ENCODE measurements at places on chromosomes 2 and 18. TPM values are rescaled to one million over a fixed set of nuclear protein-coding genes. Genes with fewer than 3 reads are reported as not detected.

GRCh38 chr2:118853651-118854291 is 6.3 kb upstream of the EN1 start:
- peaks cover 86% of the 10 kb centered on the region for H3K27me3 ChIP-seq
- no peak overlapping the region for H3K27ac ChIP-seq
- H3K4me3 ChIP-seq = no peak overlapping the region

The CPLX4 gene
- not detected for total RNA-seq

The POTEJ gene
- total RNA-seq = not detected

- no peaks in the 10 kb centered on the region for H3K36me3 ChIP-seq
- peaks cover 5% of the 10 kb centered on the region for H3K27me3 ChIP-seq
- H3K27ac ChIP-seq = peak overlapping the region; percentile 23
- H3K4me3 ChIP-seq = peak overlapping the region; percentile 86
- peak; percentile 24 for DNase-seq
Measured at GRCh38 chr18:11981543-11982366, 448 bp downstream of the IMPA2 start.

GRCh38 chr18:11974741-11975325 is 6.5 kb upstream of the IMPA2 start:
- H3K27me3 ChIP-seq = peaks cover 1% of the 10 kb centered on the region
- no peak overlapping the region for H3K27ac ChIP-seq
- H3K4me1 ChIP-seq = peaks cover 2% of the 10 kb centered on the region
- no peaks in the 10 kb centered on the region for H3K36me3 ChIP-seq
- DNase-seq = no peak

- peaks cover 9% of the 10 kb centered on the region for H3K27me3 ChIP-seq
- no peak for DNase-seq
- no peak overlapping the region for H3K4me3 ChIP-seq
- no peak overlapping the region for H3K27ac ChIP-seq
Measured at GRCh38 chr2:12278217-12278750, 438.5 kb upstream of the TRIB2 start.

DNA sequence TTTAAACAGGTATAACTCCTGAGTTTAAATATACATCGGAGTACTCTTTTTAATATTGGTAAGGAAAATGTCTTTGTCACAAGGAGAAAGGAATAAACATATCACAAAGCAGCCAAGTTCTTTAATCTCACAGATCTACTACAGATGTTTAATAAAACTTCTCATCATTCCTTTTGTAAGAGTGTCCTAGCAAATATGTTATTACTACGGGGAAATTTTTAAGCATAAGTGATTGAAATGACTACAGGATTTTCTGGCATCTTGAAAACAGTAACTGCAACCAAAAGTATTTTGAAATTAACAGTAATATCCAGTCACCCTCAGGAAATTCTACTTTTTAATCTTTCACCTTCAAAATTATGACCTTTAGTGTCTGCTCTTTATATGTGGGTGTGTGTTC is 403.1 kb downstream of the IRS1 start:
- no peak overlapping the region for H3K27ac ChIP-seq
- no peaks in the 10 kb centered on the region for H3K4me1 ChIP-seq
- DNase-seq = no peak
- peaks cover 4% of the 10 kb centered on the region for H3K27me3 ChIP-seq

DNA sequence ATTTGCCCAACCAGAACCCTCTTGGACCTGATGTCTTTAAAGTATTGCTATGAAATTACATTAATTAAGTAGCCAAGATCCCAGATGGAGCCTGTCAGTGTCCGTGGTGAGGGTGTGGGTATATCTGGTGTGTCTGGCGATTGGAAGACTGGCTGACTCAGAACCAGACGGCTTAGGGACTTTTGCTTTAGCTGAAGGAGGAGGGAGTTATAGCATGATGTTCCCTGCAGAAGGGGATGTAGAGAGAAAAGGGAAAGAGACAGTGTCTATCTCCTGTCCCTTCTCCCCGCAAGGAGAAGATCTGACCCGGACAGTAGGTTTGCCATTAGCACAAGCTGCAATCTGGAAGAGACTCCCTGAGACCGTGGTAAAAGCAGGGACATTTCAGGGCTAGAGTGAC is 60.6 kb downstream of the POU3F3 start:
- H3K27ac ChIP-seq = no peak overlapping the region
- no peak overlapping the region for H3K4me3 ChIP-seq
- DNase-seq = no peak
- no peaks in the 10 kb centered on the region for H3K27me3 ChIP-seq
- no peaks in the 10 kb centered on the region for H3K36me3 ChIP-seq
- no peaks in the 10 kb centered on the region for H3K4me1 ChIP-seq

GRCh38 chr2:211833582-211834279 is 704.9 kb downstream of the ERBB4 start:
- no peaks in the 10 kb centered on the region for H3K4me1 ChIP-seq
- H3K27ac ChIP-seq = no peak overlapping the region
- H3K27me3 ChIP-seq = no peaks in the 10 kb centered on the region

GRCh38 chr2:213834331-213834730 is 550.1 kb downstream of the SPAG16 start:
- DNase-seq = no peak
- H3K4me3 ChIP-seq = no peak overlapping the region
- no peak overlapping the region for H3K27ac ChIP-seq
- no peaks in the 10 kb centered on the region for H3K27me3 ChIP-seq
- H3K36me3 ChIP-seq = no peaks in the 10 kb centered on the region

GRCh38 chr2:84970868-84971509 is at the start of gene KCMF1:
KCMF1 (plus strand) TSS chr2:84971161; CDS start chr2:84971452, 291 bp downstream.
- peaks cover 49% of the 10 kb centered on the region for H3K36me3 ChIP-seq
- peak within 1 kb of the TSS; percentile 100 for H3K27ac ChIP-seq
- DNase-seq = peak; percentile 76
- no peaks in the 10 kb centered on the region for H3K27me3 ChIP-seq
- peak within 1 kb of the TSS; percentile 96 for H3K4me3 ChIP-seq
- peaks cover 47% of the 10 kb centered on the region for H3K4me1 ChIP-seq

DNA sequence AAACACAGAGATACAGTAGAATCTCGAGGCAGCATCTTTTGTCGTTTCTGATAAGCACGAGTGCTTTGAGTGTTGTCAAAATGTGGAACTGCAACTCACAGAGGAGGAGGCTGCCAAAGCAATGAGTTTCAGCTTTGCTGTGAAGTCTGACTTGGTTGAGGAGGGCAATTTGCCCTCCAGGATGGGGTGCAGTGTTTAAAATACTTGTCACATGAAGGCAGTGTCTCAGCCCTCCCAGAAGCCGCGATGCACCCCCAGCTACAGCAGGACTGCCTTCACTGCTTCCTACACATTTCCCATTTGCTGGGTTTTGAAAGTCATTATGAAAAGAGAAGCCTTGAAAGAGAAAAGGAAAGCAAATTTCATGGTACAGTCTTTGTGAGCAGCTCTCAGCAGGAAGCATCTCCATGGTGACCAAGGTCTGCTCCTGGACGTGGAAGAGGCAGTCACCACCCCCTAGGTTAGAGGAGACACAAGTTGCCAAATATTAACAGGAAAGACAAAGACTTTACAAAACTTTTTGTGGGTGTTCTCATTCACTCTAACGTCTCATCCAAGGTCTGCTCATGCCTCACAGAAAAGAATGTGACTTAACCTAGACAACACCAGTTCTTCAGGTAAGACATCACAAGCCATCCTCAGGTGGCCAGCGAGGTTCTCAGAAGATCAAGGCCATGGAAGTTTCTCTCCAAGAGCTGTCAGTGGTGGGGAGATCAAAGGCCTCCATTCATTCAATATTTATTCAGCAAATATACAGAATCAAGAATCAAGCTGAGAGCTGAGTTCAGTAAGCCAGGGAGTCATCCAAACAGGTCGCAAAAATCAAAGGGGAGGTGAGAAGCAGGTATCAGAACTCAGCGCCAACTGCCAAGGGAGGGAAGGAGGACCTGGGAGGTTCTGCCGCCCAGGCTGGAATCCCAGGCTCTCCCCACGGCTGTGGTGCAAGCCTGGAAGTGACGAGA is 476.0 kb downstream of the EIPR1 start:
- H3K36me3 ChIP-seq = no peaks in the 10 kb centered on the region
- DNase-seq = no peak
- H3K4me1 ChIP-seq = peaks cover 5% of the 10 kb centered on the region
- H3K27me3 ChIP-seq = no peaks in the 10 kb centered on the region
- no peak overlapping the region for H3K4me3 ChIP-seq

DNA sequence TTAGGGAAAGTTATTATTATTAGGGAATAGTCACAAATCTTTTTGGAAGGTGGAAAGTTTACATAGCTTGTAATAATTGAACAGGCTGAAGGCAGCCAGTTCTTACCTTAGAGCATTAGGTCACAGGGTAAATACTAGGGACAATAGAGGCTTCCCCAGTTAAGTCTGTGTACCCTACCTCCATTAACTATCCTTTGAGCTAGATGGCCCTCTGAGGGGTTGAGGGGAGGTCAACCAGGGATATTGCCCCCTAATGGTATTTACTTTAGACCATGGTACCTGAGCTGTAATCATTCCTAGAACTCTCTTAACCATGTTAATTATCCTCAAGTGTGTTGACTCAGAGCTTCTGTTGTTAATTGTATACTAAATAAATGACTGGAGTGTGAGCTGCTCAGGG is 120.5 kb upstream of the SCN7A start:
- no peaks in the 10 kb centered on the region for H3K27me3 ChIP-seq
- no peak overlapping the region for H3K4me3 ChIP-seq
- H3K4me1 ChIP-seq = no peaks in the 10 kb centered on the region
- no peak for DNase-seq
- H3K36me3 ChIP-seq = no peaks in the 10 kb centered on the region
- no peak overlapping the region for H3K27ac ChIP-seq

DNA sequence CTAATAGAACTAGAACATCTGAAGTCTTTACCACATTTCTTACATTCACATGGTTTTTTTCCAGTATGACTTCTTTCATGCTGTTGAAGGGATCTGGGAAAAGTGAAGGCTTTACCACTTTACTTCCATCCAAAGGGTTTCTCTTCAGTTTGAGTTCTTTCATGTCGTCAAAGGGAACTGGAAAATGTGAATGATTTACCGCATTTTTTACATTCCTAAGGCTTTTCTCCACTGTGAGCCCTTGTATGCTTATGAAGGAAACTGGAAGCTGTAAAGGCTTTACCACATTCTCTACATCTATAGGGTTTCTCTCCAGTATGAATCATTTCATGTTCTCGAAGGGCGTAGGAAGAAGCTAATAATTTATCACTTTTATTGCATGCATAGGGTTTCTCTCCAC is 46.7 kb downstream of the NBEAL1 start:
- no peaks in the 10 kb centered on the region for H3K27me3 ChIP-seq
- no peaks in the 10 kb centered on the region for H3K4me1 ChIP-seq
- H3K36me3 ChIP-seq = peaks cover 8% of the 10 kb centered on the region
- DNase-seq = no peak
- H3K27ac ChIP-seq = no peak overlapping the region
- H3K4me3 ChIP-seq = no peak overlapping the region

The DPYSL5 gene
- total RNA-seq = not detected
